SHP77 treated with DMSO at 0.1 percent for 48 hours (cell line): ENCODE measurements at places on chromosomes 5 and 9.

DNA sequence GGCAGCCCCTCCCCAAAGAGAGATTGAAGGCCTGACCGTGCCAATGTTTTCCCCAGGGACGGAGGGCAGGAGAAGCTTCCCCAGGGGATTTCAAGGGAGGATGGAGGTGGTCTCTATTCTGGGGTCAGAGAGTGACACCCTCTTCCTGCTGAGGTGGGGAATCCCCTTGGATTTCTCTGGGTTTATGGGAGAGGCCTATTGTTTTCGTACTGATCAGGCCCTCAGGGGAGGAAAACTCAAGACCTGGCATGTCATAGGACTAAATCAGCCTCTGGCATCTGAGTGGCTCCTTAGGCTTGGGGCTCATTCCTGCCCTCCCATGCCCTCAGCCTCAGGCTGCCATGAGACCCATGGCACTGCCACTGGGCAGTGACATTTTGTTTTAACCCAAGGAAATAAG, 44.6 kb downstream of the IRF1 start:
- no peak for DNase-seq

- no peak for DNase-seq
These were observed 80.8 kb upstream of the ARAP3 start for GRCh38 chr5:141762790-141763368.

- no peak for DNase-seq
These were observed 82.1 kb downstream of the CCDC192 start for GRCh38 chr5:127785098-127785927.

DNA sequence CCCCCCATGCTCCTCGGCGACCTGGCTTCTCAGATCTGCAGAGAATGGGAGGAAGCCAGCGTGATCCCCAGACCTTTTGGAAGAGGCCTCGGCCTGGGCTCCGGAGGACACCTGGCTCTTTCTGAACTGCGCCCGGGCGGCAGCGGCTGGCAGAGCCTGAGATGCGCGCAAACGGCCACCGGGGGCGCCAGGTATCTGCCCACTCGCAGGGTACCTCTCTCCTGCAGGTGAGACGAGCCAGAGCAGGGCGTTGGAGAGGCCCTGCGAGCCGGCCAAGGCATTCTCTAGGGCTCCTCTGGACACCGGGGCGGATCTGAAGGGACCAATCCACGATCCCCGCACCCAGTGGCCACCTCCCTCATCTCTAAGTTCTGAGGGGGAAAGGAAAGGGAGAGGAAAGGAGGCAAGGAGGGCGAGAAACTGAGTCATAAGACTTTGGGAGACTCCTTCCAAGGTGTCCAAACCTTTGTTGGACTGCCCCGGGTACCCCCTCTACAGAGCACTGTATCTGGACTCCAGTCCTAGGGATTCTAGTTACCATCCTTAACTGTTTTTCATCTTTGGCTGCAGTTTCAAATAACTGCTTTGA, 55.0 kb upstream of the SLC46A2 start:
- DNase-seq, result no peak

DNA sequence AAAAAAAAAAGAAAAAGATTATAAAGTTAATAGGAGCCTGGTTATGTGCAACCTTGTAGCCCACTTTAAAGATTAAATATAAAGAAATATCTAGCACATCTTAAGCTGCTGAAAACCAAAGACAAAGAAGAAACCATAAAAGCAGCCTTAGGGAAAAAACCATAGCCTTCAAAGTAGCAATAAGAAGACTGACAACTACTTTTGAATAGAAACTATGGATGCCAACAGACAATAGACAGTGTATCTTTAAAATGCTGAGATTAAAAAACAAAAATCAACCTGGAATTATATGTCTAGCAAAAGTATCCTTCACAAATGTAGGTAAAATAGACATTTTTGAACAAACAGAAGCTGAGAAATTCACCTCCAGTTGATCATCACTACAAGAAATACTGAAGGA, 3.4 kb upstream of the KIF12 start:
- no peak for DNase-seq

DNA sequence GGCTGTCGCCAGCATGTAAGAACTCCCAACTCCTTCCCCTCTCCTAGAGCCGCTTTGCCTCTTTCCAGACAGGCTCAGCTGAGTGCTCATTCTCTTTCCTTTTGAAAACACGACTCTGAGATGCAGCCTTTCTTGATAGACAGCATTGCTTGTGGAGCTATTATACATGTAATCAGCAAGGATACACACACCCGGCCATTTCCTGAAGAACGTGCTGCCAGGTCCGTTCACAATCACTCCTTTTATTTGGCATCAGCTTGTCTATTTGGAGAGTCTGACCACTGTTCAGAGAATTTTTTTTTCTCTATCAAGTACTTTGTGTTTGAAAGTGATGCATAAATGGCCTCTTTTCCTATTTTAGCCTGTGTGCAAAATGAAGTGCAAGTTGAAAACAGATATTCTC, 328.7 kb downstream of the MARCHF11 start:
- DNase-seq, result no peak

- no peak for DNase-seq
These were observed 433.5 kb upstream of the POU5F2 start for GRCh38 chr5:94174748-94175411.

GRCh38 chr5:167822241-167822640, 469.2 kb upstream of the WWC1 start:
- DNase-seq, result no peak

DNA sequence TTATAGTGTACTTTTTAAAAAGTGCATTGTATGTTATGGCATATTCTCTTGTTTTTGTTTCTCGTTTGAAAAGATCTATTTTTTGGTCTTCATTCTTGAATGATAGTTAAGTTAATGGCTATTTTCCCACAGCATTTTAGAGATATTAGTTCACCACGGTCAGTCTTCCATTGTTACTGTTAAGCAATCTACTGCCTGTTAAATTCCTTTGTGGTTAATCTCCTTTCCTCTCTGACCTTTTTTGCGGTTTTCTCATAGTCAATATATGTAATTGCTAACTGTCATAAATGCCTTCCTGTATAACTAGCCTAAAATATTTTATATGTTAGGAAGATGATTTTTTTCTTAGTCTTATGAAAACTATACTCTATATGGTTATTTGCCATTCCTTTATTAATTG, 250.8 kb upstream of the FBXL7 start:
- DNase-seq, result no peak

- no peak for DNase-seq
These were observed 191.8 kb downstream of the MSX2 start for GRCh38 chr5:174916227-174916626.

DNA sequence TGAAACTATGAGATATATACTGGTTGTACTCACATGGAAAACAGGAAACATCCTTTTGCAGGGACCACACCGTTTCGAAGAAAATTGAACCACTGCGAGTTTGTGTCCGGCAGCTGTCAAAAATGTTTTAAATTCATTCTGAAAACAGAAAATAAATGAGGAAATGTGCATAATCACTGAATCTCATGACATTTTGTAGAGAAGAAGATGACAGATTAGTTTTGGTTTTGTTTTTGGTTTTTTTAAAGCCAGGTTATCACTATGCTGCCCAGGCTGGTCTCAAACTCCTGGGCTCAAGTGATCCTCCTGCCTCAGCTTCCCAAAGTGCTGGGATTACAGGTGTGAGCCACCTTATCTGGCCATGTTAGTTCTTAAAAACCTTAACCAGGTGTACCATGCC, 3.5 kb downstream of the TXNDC8 start:
- DNase-seq, result no peak

- DNase-seq, result no peak
These were observed 426.7 kb downstream of the CDK5RAP2 start for GRCh38 chr9:120153258-120153657.

DNA sequence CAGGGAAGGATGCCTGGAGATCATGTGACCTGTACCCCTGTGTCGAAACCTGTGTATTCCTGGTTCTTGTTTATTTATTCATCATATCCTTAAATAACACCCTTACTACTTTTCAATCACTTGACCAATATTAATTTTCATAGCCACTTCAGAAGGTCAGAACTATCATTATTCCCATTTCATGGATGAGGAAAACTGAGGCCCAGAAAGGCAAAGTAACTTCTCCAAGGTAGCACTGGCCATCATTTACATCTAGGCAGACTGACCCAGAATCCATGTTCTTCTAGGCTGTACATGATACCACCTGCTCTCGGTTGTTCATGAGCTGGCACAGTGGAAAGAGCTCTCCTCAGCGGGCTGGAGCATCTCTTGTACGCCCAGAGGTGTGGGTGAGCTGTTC, 49.4 kb downstream of the KCNIP1 start:
- no peak for DNase-seq

- no peak for DNase-seq
These were observed 462.4 kb downstream of the PRR16 start for GRCh38 chr5:120926471-120926870.

GRCh38 chr5:124297826-124298225, 448.6 kb downstream of the ZNF608 start:
- no peak for DNase-seq

DNA sequence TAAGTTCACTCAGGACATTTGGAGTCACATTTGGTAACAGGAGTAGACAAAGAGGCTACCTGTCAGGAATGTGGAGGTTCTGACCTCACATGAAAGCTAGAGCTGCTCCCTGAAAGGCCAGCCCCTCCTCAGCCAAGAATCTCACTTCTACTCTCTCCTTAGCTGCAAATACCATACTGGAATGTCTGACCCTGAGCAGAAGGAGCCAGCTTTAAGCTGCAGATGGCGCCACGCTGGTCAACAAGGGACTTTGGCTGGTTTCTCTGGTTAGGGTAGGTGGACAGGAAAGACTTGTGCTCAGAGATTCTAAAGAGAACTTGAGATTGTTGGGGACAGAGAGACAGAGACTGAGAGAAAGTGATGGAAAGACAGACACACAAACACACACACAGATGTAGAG, 21.9 kb downstream of the ASTN2 start:
- no peak for DNase-seq

DNA sequence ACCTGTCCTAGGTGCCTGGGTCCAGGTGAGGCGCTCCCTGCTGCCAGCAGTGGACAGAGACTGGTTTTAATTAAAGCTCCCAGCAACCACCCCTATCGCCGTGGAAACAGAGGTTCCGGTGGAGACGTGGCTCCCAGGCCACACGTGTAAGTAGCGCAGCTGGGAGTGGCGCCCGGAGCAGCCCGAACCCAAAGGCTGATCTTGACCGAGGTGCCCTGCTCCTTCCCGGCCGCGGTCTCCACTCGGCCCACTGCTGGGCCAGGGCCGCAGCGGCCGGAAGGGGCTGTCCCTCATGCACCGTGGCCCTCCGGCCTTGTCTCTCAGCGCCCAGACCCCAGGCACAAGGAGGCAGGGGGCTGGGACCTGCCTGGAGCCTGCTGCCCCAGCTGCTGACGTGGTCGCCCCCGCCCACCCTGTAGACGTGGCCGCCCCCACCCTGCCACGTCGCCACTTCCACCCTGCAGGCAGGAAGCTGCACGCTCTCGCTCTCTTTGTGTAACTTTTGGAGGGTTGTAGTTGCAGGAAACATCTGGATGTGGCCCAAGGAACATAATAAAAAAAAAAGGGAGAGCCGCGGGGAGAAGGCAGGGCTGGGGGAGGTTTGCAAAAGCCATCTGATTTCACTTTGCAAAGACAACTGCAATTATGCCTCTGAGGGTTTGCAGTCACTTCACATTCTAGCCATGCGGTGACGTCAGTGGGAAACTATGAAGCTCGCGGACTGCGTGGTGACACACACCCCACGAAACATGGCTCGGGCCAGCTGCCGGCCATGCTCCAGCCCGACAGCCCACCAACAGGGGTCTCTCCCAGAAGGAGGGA, 129.9 kb downstream of the RXRA start:
- DNase-seq, result no peak

- DNase-seq, result no peak
These were observed 158.3 kb downstream of the NR2F1-AS1 start for GRCh38 chr5:93422652-93423280.

DNA sequence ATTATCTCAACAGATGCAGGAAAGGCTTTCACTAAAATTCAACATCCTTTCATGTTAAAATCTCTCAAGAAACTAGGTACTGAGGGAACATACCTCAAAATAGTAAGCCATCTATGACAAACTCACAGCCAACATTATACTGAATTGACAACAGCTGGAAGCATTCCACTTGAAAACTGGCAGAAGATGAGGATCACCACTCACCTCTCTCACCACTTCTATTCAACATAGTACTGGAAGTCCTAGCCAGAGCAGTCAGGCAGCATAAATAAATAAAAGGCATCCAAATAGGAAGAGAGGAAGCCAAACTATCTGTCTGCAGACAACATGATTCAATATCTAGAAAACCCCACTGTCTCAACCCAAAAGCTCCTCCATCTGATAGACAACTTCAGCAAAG, 203.6 kb upstream of the GRAMD2B start:
- DNase-seq, result no peak

- no peak for DNase-seq
These were observed 4.0 kb upstream of the CLIC3 start for GRCh38 chr9:137000177-137000930.

DNA sequence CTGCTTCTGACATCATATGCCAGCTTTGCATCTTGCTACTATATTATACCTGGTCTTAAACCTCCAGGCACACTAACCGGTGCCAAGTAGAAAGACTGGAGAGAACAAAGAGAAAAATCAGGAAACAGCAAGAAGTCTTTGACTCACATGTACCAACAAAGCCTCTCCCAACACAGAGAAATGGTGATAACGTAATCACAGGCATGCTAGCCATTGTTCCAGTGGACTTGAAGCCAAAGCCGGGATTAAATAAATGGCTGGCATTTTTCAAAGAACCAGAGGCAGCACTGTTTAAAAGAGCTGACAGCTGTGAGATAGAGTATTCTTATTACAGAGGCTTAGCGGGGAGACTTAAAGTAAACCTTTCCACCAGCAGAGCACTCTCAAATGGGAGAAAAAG, 148.4 kb upstream of the NFIL3 start:
- no peak for DNase-seq

DNA sequence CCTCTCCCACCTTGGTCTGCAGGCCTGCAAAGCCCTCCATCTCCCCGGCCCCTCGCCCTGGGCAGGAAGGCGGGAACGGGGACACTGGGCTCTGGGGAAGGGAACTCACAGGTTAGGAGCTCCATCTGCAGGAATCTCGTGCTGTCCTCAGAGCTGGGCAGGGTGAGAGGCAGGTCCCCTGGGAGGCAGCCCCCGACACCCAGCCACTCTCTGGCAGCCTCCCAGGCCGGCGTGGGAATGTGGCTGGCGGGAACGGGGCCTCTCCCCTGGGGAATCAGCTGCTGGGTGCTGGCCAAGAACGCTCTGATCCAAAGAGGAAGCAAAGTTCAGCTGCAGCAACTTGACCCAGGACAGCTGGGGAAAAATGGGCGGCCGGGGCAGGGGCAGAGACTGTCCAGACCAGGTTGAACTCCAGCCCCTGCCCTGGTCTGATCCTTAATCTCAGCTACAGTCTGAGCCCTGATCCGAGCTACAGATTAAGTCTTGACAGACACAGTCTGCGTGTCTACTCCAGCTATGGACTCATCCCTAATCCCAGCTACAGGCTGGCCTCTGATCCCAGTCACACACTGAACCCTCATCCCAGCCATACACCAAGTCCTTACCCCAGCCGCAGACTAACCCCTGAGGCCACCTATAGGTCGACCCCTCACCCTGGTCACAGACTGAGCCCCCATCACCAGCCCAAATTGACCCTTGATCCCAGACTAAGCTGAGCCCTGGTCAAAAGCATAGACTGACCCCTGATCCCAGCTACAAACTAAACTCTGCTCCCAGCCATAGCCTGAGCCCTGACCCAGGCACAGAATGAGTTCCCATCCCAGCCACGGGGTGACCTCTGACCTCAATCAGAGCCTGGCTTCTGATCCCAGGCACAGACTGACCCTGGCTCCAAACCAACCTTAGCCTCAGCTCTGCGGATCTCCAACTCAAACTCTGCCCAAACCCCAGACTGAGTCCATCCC, 37.3 kb upstream of the EGFL7 start:
- no peak for DNase-seq
